DMS79 (cell line): ENCODE measurements at places on chromosomes 7 and 10.

DNA sequence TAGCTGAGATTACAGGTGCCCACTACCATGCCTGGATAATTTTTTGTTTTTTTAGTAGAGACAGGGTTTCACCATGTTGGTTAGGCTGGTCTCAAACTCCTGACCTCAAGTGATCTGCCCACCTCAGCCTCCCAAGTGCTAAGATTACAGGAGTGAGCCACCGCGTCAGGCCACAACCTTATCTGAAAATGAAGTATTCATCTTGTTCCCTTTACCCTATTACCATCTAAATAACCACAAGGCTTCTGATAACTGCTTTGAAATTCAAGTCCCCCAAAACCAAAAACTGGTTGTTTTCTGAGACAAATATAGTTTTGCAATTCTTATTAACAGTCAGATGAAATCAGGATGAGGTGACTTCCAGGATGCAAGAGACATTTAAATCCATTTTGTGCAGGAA is 2.4 kb downstream of the TCTN3 start:
- no peak for DNase-seq

DNA sequence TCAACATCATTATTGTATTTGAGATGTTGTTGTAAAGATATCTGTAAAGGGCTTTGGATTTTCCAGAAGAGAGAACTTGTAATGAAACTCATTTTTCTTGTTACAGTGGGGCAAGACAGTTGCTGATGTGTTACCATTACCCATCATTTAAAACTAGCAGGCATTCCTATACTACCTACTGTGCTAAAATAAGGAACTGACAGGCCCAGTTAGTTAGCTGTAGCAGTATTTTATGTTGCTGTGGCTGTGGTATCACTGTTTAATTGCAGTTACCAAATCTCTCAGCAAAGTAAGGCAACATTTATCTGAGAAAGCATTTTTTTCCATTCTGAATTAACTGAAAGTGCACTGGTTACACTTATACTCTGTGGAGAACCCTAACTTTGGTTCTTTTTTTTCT is 9.9 kb downstream of the ST7 start:
- DNase-seq: no peak

- DNase-seq: no peak
Observed at GRCh38 chr10:22679608-22680007, 34.8 kb downstream of the PIP4K2A start.

DNA sequence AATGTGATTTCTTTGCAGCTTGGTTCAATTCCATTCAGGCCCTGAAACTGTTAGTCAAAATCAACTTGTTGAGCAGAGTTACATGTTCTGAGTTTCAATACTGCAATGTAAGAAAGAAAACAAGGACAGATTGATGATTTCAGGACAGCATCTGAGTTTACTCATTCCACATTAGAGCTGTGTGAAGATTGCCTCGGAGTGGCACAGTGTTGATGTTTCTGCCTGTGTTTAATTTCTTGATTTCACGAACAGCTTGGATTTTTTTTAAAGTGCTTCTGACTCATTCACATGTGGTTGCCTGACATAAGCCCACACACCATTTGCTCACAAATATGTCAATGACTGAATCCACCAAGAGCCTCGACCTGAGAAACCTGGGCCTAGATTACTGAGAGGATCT is 101.2 kb upstream of the PARD3 start:
- DNase-seq: no peak

DNA sequence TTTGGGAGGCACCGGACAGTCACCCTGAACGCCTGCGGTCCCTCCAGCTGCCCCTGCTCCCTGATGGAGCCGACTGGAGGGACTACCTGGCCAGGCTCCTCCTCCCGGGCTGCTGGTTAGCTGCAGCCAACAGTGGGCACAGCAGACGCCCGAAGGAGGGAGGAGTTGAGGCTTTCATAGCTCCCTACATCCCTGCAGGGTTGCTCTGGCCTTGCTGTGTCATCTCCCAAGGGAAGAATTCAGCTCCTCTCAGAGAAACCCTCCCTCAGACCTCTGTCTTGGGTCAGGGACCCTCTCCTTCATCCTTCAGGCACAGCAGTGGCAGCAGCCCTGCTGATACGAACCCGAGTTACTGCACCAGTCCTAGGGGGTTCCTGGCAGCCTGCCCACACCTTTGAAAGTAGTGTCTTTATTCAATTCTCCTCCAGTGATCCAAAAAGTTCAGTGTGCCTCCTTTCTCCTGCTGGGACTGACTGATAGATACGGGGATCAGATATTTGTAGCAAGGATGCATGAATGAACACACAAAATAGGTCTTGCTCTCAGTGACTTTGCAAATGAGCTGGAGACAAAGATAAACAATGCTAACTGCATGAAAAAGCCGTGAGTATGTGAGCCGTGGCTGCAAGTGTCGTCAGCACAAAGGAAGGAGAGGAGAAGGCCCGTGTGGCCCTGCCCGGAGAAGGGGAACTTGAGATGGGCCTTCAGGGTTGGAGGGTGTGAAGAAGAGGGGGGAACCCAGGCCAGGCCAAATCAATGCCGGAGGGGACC is 136.6 kb downstream of the PRKAG2 start:
- peak; percentile 32 for DNase-seq

DNA sequence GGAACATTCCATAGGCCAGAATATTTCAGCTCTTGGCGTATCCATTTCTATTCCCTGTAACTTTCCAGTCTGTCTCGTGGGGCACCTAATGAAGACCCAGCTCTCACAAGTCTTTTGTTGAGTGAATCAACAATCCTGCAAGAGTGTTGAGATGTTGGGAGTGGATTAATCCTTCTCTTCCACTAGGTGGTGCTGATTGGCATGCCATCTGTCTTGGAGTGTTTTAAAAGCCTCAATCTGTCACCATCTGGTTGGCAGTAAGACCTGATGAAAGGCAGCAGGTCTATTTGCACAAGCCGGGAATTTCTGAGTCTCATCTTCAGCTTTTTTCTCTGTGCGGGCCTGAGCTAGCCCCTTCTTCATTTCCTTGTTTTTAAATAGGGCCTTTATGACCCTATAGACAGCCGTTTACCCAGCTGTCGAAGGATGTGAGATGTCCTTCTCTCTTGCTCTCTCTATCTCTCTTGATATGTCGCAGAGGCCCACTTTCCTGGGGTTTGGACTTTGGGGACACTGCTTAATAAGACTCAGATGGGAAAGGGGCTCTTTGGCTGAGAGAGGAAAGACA is 180.5 kb downstream of the ZNF365 start:
- DNase-seq: no peak
